Amygdala (tissue), 56 donors: ENCODE measurements at places on chromosomes 1 and 21.

DNA sequence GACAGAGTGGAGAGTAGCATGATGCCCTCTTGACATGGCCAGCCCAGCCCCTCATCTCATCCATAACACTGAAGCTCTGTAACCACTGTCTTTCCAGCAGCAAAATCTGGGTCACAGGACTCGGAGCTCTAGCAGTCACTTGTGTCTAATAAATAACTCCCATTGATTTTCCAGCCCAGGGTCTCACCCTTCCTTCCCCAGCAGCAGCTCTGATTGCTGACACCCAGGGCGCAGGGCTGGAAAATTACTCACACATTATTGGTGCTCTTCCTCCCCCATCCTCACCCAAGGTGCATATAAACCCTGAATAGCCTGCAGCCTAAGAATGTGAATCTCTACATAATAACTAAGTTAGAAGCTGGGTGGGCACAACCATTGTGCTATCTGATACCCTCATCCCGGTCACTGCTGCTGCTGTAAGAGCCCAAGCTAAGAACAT lies 21.1 kb upstream of the OR10J5 start:
- DNase-seq, result no peak

- no peak for DNase-seq
Observed at GRCh38 chr1:55005351-55006140, 6.8 kb downstream of the BSND start.

GRCh38 chr1:157993147-157993917 lies at the start of gene KIRREL1:
KIRREL1 (plus strand) TSS chr1:157993645; CDS start chr1:157993677, 32 bp downstream.
- peak; percentile 12 for DNase-seq

DNA sequence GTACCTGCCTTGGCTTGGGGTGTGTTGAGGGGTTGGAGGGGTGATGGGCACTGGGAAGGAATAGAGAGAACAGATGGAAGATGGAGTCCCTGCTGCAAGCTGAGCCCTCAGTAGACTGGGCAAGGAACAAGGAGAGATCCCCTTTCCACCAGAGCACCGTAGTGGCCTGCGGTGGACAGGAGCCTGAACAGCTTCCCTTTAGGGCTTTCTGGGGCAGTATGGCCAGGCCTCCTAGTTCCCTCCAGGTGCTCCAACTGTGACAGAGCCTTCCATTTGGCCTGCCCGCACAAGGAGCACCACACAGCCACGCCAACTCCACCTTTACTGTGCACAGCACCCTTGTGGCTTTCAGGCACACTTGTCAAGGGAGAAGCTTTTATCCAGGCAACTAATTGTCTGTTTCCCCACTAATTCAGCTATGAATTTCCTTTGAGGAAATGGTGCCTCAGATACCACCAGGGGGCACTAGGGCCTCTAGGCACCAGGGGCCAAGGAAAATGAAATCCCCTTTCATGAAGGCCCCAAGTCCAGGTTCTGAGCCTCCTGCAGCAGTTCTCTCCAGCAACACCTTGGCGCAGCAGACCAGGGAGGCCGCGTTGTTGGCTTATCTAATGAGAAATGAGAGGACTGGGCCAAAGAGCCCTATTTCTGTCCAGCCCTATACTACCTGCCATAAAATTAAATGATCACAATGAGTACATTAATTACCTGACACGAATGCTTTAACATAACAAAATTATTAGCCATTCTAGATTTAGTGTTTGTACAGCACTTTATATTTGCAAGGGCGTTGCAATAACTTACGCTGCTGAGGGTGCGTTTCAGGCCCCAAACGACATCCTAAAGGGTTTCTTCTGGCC lies 23.1 kb upstream of the ERI3 start:
- DNase-seq, result peak; percentile 30

DNA sequence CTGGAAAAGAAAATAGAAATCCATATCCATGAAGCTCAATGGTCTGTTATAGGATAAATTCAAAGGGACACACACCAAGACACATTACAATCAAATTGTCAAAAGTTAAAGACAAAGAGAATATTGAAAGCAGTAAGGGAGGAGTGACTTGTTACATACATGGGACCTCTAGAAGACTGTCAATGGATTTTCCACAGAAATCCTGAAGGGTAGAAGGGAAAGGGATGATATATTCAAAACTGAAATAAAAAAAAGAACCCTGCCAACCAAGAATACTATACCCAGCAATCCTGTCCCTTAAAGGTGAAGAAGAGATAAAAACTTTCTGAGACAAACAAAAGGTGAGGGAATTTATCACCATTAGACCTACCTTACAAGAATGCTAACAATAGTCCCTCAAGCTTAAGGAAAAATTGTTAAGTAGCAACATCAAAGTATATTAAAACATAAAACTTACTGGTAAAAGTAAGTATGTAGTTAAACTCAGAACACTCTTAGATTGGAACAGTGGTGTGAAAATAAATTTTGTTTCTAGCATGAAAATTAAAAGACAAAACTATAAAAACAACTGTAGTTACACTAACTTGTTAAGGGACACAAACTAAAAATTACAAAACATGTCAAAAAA lies 103.2 kb upstream of the APP start:
- no peak for DNase-seq

DNA sequence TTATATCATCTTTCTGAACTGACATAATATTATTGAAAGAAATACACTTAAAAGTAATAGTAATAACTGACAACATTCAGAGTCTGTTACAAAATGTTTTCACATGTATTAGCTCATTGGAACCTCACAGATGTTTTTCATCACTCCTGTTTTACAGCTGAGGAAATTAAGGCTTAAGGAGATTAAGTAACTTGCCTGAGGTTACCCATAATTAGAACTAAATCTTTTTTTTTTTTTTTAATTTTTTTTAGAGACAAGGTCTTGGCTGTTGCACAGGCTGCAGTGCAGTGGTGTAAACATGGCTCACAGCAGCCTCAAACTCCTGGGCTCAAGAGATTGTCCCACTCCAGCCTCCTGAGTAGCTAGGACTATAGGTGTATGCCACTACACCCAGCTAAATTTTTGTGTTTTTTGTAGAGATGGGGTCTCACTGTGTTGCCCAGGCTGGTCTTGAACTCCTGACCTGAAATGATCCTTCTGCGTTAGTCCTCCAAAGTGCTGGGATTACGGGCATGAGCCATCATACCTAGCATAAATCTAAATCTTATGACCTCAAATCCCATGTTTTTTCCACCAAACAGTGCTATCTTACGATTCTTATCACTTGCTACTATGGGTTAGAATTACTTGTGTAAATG lies 64.7 kb upstream of the MACF1 start:
- no peak for DNase-seq

DNA sequence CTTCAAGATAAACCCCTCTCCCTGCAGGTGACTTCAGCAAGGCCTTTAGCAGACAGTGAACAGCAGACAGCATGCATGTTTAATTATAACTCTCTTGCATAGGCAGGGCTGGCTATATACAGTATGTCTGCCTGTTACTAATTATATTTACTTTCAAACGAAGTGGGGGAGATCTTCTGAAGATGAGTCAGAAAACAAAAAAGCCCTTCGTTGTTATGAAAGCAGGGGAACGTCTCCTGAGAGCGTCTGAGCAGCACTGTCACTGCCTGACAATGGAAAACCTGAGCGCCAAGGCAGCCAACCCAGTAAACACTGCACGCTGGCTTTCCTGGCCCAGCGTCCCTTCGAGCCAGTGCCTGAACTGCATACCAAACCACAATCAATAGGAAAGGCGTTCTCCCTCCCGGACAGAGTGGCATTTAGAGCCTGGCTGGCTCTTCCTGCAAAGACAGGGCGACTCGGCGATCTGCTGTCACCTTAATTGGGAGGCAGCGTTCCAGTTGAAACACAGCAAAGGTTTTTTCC lies 54.1 kb downstream of the TOMM20 start:
- DNase-seq, result peak; percentile 67

DNA sequence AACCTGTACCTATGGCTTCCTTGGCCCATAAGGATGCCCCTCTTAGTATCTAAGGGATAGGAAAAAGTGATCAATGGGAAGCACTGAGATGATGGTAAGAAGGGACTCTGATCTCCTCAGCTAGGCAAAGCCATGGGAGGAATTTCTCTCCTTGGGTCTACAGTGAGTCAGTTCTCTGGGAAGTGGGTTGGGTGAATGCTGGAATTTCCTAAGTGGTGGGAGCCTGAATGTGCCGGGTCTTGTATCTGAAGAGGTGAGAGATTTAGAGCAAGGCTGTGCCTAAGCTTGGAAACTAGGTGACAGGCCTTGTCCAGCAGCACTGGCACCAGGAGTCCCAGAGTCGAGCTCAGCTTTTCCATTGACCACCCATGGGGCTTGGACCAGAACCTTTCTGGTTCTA lies 96.3 kb upstream of the SLC2A1 start:
- no peak for DNase-seq

GRCh38 chr1:179230251-179230650 lies 774 bp upstream of the ABL2 start:
- DNase-seq, result no peak

DNA sequence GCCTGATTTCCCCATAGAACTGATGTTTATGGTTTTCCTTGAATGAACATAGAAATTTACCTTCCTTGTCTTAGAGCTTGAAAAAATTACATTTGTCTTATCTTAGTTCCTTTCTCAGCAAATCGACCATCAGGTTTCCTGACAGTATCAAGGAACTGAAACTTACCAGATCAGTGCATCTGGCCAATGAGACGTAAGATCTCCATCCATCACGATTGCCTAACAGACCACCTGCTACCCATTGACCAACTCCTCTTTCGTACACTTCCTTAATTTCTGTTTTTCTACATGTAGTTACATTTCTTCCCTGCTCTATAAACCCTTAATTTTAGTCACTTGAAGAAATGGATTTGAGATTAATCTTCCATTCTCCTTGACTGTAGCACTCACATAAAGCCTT lies 57.4 kb upstream of the TMPRSS15 start:
- no peak for DNase-seq

- DNase-seq, result no peak
Observed at GRCh38 chr1:169572187-169572586, 14.1 kb downstream of the F5 start.

- no peak for DNase-seq
Observed at GRCh38 chr1:147826259-147826658, 65.9 kb upstream of the GJA5 start.

GRCh38 chr1:113027007-113027406 lies 46.0 kb upstream of the LRIG2 start:
- DNase-seq, result no peak

DNA sequence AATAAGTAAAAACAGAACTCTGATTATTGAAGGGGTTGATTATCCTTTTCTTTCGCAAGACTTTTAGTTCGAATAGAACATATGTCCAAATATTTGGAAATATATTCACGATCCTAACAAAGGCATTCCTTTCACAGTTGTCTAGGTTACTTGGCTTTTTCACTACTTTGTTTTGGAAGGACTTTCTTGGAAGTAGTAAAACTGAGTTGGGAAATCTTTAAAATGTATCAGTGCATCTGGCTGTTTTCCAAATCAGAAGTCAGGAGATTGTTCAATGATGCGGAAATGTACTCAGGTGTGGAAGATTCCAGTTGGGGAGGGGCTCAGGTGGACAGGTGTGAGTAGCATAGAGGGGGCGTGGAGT lies 67.1 kb downstream of the SH3BGR start:
- no peak for DNase-seq

DNA sequence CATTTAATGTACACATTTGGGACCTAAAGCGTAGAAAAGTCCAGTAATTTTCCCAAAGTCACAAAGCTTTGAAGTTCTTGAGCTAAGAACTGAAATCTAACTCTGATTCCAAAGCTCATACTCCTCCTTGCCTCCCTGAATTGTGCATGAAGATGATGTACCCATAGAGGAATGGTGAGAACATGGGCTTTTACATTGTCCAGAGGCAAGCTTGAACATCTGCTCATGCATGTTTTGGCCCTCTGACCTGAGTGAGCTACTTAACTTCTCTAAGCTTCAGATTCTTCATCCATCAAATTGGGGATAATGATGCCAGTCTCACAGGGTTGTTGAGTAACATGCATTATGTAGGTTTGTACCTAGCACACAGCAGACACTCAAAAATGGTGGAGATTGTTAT lies 258.4 kb upstream of the HOOK1 start:
- DNase-seq, result no peak

DNA sequence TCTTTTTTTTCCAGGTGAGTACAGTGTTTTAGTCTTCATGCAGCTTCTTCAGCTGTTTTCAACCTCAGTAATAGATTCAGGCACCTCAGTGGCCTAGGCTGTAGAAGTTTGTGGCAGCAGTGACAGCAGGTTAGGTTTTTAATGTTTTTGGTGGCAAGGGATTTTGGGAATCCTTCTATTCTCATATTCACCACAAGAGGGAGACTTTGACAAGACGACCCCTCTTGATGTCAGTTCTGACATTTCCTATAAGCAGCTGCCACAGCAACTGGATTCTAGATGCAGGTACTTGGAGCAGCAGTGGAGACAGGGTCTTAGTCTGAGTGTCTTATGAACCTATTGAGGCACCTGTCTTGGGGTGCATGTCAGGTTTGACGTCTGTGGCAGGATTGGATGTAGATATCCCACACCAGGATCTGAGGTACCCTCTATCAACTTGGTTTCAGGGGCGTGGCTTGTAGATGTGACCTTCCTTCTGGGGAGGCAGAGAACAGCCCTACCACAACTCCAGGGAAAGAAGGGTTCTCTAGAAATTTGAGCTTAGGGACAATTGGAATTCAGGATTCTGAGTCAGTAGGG lies 1104.2 kb upstream of the TMPRSS15 start:
- no peak for DNase-seq

GRCh38 chr1:12754738-12755137 lies 8.7 kb downstream of the CFAP107 start:
- no peak for DNase-seq

DNA sequence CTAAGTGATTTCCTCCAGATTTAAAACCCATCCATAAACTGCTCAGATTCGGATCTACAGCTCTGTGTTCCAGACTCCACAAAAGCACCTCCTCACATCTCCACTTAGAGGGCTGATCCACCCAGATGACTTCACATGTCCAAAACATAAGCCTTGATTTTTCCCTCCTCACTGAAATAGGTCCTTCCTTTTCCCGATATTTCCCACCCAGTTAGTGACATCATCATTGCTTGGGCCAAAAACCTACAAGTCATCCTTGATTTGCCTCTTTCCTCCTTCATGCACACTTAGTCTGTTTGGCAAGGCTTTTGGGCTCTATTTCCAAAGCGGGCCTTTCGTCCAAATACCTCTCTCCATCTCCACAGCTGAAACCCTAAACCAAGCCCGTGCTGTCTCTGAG lies 32.3 kb downstream of the CCDC185 start:
- no peak for DNase-seq

DNA sequence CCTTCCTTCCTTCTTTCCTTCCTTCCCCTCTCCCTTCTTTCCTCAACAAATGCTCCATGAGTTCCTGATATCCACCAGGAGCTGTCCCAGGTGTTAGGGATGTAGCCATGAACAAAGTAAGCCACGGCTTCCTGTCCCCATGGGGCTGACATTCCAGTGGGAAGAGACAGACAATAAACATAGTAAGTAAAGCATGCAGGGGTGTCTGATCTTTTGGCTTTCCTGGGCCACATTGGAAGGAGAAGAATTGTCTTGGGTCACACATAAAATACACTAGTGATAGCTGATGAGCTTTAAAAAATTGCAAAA lies 81.5 kb upstream of the ZBTB40 start:
- no peak for DNase-seq

DNA sequence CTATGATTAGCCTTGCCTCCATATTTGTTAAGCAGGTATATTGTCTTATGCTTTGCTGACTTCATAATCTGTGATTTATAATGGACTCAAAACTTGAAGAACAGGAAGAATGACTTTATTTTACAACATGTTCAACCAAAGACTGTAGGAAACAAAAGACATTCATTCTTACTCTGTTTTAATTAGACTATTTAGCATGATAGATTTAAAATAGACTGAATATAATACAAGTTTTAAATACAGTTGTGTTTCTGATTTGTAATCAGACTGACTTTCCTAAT lies 63.1 kb downstream of the CDC14A start:
- DNase-seq, result no peak

- DNase-seq, result no peak
Observed at GRCh38 chr1:103362348-103363007, 163.0 kb upstream of the RNPC3 start.
